ENCODE measurements at places on chromosomes 2 and 18.

DNA sequence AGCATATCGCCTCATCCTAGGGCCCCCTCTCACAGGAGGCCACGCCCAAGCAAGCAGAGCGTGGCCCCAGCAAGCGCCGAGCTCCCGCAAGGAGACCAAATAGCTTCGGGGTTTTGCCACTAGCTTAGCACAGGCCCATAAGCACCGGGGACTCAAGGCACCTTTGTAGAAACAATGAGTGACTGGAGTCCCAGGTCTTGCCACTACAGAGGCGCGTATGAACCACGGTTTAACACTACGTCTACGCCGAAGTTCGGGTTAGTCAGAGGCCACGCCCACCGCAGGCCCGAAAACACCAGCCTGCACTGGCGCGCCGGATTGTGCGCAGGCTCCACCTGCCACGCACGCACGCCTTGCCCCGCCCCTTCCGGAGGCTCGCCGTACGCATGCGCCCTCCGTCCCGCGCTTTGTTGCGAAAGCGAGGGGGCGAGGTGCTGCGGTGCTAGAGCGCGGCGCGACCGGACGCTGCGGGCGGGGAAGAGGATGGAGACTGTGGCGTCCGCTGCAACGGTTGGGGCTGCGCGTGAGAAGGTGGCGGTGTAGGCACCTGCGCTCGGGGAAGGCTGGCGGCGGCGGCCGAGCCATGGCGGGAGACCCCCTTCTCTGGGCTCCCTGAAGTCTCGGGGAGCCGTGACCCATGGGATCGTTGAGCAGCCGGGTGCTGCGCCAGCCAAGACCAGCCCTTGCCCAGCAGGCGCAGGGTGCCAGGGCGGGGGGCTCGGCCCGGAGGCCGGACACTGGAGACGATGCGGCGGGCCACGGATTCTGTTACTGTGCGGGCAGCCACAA is at the start of gene GMCL1:
GMCL1 (plus strand) TSS at position 405 of the 789 bp plus-strand sequence; CDS start at position 638, 233 bp downstream.
- DNase-seq: peak; percentile 90

- DNase-seq: no peak
These were observed 23.7 kb upstream of the PTPN4 start for GRCh38 chr2:119736021-119736420.

DNA sequence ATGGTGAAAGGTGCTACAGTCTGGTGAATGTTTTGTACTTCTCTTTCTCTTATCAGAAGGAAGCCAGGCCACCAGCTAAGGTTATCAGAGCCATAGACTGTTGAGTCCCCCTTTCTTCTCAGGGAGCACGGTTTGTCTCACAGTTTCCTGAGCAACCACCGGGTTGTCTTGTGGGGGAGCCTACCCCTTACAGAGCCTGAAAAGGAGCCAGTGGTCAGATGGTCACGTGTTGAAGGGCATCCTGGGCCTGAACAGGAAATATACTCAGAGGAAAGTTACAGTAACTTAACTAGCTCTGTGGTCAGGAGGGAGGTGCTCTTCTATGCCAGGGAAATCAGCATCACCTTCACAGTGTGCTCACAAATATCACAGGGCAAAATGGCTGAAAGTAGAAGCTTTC is 11.6 kb downstream of the CD28 start:
- no peak for DNase-seq

DNA sequence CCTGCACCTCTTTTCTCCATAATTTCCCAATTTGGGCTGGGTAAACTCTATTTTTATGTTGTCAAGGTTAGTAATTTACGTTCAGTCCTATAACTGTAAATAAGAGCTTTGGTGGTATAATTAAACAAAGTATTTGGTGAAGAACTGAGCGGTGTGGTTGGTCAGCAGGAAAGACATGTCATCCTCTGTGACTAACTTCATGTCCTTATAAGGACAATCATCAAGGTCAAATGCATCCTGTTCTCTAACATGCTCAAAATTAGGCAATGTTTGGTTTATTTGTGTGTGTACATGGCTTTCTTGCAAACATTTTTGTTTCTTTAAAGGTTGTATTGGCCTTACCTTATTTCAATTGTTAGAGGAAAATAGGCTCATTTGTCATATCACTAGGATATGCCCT is 121.5 kb upstream of the NABP1 start:
- DNase-seq: no peak

GRCh38 chr2:62506421-62506750 is 391 bp upstream of the TMEM17 start:
- no peak for DNase-seq

- DNase-seq: no peak
These were observed 88.1 kb downstream of the ZBTB7C start for GRCh38 chr18:48321121-48321520.

DNA sequence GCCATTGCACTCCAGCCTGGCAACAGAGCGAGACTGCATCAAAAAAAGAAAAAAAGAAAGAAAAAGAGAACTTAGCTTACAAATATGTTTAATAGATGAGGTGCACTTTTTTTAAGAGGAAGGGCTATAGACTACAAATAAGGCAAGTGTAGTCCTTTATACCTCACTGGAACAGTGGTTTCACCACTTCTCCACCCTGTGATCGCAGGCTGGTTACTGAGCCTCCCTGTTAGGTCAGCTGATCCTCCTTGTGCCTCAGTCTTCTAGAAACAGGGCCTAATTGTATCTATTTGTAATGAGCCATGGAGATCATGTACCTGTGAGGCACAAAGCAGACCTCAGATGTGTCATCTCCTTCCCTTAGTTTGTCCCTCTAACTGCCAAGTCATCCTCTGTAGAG is 4.5 kb downstream of the CXCR2 start:
- no peak for DNase-seq

DNA sequence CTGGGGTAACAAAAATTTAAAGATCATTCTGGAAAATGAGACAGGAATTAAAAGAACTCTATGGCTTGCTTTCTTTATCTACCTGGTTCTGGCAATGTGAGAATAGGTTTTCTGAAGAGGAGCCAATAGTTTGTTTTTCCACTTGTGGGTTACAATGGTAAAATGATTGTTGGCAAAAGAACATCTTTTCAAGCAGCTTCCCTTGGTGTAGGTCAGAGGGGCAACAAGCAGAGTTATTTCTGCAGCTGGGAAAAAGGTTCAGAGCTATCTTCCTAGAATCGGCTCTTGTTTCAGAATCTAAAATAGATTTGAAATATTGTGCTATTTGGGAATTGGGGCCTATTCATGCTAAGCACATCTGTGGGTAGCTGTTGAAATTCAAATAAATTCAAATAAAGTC is 11.5 kb upstream of the TSPYL6 start:
- DNase-seq: no peak

DNA sequence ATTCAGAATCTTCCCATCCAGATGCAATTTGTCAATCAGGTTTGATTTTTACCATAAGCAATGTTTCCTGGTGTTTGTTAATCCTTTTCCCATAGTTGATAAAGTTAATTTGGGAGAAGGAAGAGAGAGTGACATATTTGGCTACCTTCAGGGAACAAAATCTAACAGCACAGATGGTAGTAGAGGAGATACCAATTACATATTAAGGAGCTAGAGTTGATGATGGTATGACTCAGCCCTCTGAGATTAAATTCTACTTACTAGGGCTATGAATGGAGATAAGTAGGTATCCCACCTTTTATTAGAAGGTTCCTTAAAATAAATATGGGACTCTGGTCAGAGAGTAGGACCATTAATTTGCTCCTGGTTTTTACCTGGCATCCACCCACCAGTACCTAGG is 139.7 kb downstream of the EHBP1 start:
- no peak for DNase-seq

- DNase-seq: no peak
These were observed 105.5 kb downstream of the UGGT1 start for GRCh38 chr2:128196471-128196931.

DNA sequence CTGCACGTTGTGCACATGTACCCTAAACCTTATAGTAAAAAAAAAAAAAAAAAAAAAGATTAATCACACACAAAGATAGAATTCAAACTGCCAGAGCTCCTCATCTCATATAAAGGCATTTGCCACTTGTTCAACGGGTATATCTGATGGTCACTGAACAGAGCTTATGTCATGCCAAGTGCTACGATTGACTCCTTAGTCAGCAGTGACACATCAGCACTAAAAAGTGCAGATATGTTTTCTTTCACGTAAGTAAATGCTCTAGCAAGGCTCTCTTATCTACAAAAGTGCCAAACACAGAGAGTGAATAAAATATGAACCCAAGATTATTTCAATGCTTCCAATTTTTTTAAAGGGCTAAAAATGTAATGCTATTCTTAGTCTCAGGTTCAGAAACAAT is 1.1 kb downstream of the LMAN1 start:
- DNase-seq: no peak

DNA sequence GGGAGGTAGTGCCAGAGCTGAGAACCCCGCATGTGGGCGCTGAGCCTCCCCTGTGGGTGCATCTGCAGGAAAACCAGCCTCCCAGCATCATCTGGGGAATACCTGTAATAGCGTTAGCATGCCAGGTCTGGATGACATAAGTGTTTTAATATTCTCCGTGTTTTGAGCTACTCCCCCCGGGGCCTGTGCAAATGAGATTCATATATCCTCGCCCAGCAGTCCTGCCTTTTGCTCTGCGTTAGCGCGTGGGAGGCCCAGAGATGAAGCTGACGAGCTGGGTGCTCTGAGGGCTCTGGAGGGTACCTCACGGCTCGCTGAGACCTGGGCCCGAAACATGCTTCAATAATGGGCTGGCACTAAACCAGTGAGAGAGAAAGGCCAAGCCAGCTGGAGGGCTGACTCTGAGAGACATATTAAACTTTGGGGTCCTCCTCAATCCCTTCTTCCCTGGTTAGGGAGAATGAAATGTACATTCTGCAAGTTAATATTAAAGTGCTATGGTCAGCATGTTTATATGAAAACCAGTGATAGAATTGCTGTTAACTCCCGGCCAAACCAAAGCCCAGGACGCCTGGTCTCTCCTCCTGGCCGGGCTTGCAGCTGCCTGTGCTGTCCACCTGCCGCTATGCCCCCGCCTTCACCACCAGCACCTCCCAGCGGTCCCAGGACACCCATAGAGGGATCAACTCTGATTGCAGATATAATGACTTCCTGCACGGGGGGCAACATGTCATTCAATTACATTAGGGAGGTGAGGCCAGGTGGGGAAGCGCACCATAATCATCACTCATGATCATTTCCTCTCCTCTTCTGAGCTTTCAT is 77.0 kb downstream of the EDAR start:
- no peak for DNase-seq
